GM12892 (cell line): ENCODE measurements at places on chromosomes 16 and 17.

DNA sequence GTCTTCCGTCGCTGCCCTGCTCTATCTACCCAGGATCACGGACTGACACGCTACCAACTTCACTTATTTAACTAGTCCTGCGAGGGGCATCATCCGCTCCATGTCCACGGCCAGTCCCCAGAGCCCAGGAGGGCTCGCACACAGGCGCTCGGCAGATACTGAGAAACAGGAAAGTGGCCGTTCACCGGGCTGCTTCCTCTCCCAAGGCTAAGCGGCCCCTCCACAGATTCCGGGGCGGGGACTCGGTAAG is 388 bp downstream of the OXLD1 start:
- no peak for DNase-seq

DNA sequence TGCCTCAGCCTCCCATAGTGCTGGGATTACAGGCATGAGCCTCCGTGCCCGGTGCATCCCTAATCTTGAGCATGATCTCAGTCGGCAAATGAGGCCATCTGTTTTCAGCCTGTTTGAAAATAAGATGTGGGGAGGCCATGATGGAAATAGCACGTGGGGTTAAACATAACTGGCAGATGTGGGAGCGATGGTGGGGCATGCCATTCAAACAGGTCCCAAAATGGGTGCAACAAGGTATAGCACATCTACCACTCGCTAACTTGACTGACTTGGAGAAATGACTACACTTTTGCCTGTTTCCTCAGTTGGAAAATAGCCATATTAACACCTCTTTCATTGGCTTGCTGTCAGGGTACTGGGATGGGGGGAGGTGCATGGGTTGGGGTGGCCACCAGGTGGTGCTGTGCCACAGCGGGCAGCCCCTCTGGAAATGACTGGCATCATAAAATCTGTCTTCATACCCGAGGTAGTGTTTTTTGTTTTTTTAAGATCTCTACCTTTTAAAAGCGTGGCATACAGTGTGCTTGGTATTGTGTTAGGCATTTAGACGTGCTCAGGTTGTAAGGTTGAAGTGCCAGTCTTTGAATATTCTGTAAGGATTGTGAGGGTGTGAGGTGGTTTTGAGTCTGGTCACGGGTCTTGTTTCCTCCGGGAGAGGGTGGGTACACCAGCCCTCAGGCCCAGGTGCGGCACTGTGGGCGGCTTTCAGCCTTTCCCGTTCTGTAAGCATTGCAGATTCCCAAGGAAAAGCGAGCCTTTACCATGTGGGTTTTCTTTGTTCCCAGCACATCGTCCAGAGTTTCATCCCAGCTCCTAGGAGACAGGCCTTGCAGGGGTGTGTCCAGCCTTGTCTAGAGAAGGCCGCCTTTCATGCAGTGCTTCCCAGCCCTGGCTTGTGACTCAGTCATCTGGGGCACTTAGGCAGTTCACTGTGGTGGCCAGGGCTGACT is 2.9 kb upstream of the TTYH2 start:
- DNase-seq = peak; percentile 72

GRCh38 chr17:5562661-5563360 is 21.5 kb downstream of the NLRP1 start:
- DNase-seq = no peak

DNA sequence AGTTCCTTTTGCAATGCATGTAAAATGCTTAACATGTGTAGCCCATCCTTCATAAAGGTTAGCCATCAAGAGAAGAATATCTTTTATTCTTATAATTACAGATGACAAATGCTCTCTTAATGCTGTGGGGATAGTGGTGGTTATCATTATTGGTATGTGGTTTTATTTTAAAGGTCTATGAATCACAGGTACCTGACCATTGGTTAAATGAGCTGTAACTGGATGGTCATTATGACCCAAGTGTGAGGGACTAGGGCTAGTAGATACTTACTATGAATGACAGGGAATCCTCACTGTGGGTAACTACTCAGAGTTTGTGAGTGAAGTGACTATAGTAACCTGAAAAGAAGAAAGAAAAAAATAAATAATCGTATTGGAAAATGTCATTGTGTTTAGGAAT is 78.8 kb downstream of the CDRT15 start:
- DNase-seq = no peak

DNA sequence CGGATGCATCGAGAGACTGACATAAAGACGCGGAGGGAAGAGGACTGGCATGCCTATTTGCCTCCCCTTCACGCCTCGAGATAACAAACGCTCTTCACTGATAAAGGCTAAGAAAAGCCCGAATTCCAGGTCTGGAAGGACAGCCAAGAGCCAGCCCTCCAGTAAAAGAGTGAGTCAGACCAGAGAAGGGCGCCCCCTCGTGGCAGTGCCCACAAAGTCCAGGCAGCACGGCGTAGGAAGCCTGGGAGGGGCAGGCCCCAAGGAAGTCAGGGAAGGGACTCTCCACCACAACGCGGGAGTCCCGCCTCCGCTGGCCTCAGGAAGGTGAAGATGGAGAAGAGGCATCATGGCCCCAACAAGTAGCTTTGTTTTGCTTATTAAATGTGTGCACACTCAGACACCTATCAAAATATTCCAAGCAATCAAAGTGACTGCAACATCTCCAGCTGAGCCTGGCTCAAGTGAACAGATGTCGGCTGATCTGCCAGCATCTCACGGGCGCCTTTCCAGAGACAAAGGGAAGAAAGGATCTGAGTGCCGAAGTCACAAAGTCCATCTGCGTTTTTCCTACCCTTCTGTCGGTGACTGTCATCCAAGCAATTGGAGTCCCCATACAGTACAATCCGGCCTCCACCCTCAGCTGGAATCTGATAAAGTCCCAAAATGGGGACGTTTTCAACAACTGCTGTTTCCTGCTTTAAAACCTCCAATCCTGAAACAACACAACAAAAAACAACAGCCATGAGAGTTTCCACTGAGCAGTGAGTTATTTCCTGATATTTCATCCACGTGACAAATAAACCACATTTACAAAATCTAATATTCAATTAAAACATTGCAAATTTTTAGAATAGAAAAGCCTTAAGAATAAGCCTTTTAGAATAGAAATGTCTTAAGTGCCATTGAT is 20.4 kb upstream of the SLC38A8 start:
- DNase-seq = peak; percentile 48
